ENCODE measurements at places on chromosomes 6 and 20.

DNA sequence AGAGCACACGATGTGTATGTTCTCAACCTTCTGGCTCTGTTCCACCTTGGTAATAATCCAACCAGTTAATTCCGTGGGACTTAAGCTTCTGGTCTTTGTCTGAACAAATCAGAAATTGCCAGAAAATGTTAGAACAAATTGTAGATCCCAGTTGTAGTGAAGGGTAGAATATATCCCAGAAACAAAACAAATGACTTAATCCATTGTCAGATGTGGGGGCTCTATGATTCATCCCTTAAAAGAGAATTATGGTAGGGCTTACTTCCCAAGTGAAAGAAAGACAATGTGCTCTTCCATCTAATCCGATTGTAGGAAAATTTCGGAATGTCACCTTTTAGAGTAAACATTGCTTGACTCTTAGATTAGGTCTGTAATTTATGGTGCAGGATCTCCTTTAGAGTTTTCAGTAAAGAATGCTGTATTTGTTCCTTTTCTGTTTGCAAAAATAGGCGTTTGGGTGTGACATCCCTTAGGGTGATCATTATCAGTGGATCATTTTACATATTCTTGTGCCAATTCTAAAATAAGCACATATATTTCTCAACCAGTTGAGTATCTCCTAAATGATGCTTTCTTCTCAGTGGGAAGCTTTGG lies 234.5 kb upstream of the ZNF217 start:
- DNase-seq, result peak; percentile 97

- DNase-seq, result no peak
Measured at GRCh38 chr20:38441916-38442315, 6.8 kb upstream of the SNHG17 start.

GRCh38 chr6:117592983-117593759 lies 9.1 kb downstream of the GOPC start:
- DNase-seq, result no peak

DNA sequence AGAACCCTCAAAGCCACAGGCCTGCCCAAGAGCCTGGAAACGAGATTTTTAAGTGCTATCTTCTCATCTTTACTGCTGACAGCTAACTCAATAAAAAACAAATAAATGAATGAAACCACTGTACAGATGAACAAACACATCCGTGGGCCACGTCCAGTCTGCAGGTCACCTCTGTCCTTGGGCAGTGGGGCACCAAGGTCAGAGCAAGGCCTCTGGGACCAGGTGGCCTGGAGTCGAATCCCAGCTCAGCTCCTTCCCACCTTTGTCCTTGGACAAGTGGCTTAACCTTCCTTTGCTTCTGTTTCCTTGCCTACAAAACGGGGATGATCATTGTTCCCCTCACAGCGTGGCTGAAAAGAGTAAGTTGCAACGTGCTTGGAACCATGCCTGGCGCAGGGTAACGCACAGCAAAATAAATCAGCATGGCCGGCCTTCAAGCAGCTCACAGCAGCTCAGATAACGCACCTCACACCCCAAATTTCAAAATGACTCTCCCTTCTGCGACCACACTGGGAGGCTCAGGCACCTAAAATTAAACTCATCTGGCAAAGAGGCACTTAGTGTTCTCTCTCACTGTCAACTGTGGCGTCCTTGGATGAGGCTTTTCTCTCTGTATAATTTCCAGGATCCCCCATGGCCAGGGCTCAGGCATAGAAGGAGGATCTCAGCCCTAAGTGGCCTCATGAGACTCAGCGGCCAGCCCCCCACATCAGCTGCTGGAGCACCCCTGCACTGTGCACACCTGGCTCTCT lies 35.7 kb downstream of the RRBP1 start:
- no peak for DNase-seq

DNA sequence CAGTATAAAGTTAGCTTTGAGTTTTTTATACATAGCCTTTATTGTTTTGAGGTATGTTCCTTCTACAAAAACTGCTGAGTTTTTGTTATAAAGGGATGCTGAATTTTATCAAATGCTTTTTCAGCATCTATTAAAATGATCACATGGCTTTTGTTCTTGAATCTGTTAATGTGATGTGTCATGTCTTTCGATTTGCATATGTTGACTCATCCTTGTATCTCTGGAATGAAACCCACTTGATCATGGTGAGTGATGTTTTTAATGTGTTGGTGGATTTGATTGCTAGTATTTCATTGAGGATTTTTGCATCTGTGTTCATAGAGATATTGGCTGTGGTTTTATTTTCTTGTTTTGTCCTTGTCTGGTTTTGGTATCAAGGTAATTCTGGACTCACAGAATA lies 24.7 kb upstream of the BLCAP start:
- DNase-seq, result no peak

DNA sequence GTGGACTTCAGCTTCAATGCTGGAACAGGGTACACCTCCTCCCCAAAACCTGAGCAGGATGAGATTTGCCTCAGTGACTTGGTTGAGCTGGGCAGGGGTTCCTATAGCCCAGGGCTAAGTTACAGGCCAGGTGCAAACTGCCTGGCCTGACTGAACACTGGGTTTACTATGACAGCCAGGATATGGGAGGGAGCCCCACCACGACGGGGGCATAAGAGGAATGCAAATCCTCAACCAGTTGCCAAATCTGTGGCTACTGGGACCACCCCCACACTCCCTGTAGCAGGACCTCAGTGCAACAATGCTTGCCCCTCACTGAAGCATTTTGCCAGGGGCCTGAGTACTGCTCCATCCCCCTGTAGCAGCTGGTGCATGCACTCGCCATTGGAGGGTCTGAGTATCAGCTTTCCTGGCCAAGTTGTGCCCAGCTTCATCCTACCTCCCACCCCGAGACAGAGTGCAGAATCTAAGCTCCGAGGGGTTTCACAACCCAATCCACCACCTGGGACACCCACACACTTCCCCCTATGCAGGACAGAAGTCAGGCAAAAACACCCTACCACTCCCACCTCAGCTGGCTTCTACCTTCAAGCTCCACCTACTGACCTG lies 27.6 kb downstream of the TREML4 start:
- DNase-seq, result no peak

GRCh38 chr6:32317541-32317940 lies 54.2 kb downstream of the TSBP1 start:
- DNase-seq, result no peak

DNA sequence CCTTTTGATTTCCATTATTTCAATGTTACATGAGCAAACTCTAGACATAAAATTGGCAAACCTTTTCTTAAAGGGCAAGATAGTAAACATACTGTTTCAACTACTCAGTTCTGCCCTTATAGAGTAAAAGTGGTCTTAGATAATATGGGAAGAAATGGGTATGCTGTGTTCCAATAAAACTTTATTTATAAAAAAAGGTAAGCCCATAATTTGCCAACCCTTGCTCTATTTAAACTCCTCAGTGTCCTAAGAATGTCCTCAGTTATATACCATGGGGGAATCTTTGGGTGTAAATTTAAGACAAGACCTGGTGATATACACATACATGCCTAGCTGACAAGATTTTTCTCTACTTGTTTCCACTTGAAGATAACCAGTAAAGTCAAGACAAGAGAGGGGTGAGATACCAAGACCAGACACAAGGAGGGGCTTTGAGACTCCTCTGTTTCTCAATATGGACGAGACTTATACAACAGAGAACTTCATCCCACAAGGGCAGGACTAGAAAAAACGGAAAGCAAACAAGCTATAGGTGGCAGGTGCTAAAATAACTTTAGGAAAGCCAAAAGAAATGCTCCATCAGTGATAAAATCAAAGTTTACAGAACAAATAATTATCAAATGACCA lies 10.5 kb downstream of the SNX3 start:
- DNase-seq, result no peak

DNA sequence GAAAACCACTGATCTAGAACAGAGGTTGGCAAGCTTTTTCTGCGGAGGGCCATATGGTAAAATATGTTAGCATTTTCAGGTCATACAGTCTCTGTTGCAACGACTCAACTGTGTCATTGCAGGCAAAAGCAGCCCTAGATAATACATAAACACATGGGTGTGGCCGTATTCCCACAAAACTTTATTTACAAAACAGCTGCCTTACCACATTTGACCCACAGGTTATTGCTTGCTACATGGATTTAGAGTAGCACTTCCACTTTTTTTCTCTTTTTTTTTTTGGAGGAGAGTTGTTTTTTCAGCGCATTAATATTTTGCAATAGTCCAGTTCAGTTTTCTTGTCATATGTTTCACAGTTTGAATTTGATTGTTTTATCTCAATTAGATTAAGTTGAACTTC lies 2.5 kb upstream of the IGF2R start:
- DNase-seq, result no peak

DNA sequence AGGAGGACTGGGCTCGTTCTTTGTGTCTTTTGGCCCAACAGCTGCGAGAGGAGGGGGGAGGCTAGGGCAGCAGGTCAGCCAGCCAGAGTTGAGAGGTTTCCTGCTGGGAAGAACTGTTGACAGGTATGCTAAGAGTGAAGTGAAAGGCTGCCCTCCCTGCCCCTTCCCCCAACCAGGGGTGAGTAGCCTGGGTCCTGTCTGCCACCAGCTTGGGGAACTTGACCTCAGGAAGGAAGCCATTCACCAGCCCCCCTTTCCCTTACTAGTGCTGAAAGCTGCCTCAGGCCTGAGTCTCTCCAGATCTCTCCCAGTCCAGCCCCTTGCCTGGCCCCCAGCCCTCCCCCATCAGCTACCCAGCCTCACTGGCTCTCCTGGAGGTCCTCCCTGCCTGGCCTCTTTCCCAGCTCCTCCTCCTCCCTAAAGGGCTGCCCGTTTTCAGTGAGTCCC lies 20.7 kb upstream of the ZNF76 start:
- DNase-seq, result no peak

- no peak for DNase-seq
Measured at GRCh38 chr6:120348926-120349325, 985.4 kb downstream of the TBC1D32 start.

DNA sequence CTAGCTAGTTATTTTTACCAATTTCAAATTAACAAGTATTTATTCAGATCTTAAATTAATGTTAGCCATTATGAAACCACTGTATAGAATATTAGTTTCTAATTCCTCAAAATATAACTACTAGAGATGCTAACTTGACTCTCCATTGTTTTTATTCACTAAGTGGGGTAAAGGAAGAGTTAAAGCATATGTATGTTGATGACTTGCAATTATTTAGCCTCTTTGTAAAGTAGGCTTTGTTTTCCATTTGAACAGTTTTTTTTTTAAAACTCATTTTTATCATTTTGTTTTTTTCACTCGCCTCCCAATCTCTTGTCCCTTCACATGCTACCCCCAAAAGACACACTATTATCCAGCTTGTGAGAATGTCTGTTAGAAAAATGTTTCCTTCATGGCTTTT lies 3.3 kb downstream of the FAM162B start:
- no peak for DNase-seq

DNA sequence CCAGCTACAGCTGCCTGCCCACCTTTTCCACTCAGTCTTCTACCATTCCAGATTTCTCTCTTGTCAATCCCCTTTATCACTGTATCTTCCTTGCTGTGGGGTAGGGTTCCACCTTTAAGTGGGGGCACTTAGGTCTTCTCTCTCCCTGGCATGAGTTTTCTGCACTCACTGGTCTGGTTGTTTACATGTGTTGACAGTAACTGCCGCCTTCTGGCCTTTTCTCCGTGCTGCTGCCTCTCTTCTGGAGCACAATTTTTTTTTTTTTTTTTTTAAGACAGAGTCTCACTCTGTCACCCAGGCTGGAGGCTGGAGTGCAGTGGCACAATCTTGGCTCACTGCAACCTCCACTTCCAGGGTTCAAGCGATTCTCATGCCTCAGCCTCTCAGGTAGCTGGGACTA lies 12.0 kb downstream of the RNF114 start:
- DNase-seq, result no peak

GRCh38 chr6:70380252-70380651 lies 33.1 kb upstream of the FAM135A start:
- no peak for DNase-seq

DNA sequence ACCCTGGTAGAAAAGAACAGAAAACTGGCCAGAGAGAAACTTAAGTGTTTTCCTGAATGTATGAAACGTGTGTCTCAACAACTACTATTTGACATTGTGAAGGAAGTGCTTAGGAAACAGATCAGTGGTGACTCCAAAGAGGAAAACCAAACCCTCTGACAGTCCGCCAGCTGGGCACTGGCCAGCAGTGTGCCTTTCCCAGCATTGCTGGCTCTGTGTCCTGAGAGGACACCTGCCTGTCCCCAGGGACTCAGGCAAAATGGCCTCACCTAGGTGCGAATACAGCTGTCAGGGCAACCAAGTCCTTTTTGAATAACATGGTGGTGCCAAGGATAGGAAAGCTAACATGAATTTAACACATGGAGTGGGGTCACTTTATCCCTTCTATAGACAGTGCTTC lies 72.5 kb downstream of the NDUFAF5 start:
- DNase-seq, result no peak

DNA sequence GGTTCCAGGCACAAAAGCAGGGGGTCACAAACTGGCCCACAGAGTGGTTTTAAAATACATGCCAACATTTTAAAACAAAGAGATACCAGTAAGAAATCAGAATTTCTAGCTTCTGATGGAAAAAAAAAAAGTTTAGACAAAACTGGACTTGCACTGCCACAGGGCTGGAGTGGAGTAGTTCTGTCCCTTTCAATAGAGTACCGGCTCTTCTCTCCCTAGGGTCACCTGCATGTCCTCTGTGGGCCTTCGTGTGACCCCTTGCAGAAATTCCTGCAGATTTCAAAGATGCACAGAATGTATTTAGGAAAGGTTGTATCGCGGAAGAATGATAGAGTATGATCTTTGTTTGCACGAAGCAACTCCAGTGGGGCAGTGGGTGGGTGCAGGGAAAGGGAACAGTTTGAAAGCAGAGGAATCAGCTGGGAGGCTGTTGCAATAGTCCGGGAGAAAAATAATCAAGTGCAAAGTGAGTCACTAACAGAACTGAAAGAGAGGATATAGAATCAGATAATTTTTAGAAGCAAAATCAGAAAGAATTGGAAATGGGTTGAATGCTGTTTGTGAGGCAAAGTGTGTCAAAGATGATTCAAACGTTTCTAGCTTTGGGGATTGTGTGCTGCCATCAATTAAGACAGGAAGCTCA lies 97.3 kb upstream of the STXBP5 start:
- no peak for DNase-seq

GRCh38 chr20:59495894-59496510 lies 108.3 kb upstream of the PHACTR3 start:
- no peak for DNase-seq

- peak; percentile 91 for DNase-seq
Measured at GRCh38 chr6:21634582-21634981, 41.0 kb downstream of the SOX4 start.

GRCh38 chr20:45963059-45964005 lies 8.7 kb downstream of the ZNF335 start:
- no peak for DNase-seq

- peak; percentile 39 for DNase-seq
Measured at GRCh38 chr6:34360556-34360955, 31.9 kb downstream of the NUDT3 start.

DNA sequence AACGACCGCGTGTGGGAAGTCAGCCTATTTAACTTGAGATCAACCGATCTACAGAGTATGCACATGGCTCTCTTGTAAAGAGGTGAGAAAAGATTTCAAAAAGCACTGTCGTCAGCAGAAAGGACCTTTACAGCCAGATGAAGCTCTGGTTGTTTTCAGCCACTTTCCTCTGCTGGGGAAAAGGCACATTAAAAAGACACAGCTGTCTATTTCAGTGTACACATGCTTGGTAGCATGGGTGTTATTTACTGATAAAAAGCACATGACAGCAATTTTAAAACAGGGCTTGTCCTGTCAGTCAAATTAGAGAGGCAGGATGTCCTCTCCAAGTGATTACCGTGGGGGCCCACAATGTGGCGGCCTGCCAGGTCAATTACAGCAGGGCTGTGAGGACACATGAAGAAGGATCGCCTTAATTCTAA lies 188.9 kb downstream of the PRKN start:
- DNase-seq, result no peak

Data from GM04503 (cell line).